ENCODE measurements at places on chromosomes 3 and 15.

GRCh38 chr15:63299943-63300575 lies 22.7 kb downstream of the APH1B start:
- DNase-seq: no peak

GRCh38 chr3:14404631-14405359 lies 2.4 kb downstream of the SLC6A6 start:
- DNase-seq: no peak

- DNase-seq: no peak
Observed at GRCh38 chr15:77719450-77719849, 86.7 kb upstream of the LINGO1 start.

GRCh38 chr3:36837089-36837488 lies 72.7 kb upstream of the DCLK3 start:
- no peak for DNase-seq

DNA sequence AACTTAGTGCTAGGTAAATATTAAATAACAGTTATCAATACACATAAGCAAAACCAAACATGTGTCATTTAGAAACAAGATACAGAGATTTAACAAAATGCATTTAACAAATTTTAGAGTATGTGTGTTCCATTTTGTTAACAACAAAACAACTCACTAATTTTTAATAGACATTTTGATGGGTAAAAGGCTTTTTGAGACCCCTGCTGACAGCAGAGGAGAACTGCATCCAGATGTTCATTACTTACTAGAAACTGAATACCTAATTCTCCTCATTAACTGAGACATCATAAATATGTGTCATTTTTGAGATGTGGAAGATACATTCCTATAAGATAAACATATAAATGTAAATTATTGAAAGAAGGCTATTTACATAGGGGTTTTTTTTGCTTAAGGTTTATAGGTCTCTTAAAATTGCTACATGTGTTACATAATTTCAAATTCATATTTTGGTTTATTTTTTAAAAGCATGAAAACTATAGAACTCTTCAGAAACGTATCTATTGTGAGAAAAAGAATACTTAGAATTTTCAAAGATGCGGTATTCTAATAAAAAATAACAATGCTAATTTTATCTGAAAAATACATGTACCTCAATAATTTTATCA lies 1009.8 kb downstream of the TUSC7 start:
- DNase-seq: no peak

DNA sequence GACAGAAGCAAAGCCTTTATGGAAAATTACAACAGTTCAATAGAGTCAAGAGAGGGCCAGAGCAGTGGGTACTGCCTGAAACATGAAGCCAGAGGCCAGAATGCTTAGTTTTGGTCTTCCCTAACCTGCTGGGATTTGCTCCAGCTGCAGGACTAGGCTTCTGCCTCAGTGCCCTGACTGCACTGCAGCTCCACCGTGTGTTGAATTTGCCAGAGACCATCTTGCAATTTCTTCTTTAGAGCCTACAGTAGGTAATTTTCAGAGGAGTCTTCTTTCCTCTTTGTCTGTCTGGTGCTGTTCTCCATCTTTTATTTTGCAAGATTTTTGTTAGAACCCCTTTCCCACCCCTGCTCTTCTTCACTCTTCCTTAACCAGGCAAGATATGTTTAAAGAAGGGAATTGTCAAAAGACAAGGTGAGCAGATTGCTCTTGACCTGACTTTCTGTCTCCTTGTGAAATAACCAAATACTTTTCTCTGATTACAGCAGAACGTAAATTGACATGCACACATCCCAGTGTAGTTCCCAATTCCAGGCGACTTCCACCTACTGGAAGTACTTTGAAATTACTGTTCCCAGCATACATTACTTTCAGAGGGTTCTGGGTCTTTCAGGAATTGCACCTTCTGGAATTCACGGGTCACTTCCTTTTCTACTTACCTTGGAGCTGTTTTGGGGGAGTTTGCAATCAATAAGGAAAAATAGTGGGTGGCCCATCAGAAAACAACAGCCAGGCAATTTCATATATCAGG lies 161.2 kb downstream of the MINAR1 start:
- DNase-seq: no peak

DNA sequence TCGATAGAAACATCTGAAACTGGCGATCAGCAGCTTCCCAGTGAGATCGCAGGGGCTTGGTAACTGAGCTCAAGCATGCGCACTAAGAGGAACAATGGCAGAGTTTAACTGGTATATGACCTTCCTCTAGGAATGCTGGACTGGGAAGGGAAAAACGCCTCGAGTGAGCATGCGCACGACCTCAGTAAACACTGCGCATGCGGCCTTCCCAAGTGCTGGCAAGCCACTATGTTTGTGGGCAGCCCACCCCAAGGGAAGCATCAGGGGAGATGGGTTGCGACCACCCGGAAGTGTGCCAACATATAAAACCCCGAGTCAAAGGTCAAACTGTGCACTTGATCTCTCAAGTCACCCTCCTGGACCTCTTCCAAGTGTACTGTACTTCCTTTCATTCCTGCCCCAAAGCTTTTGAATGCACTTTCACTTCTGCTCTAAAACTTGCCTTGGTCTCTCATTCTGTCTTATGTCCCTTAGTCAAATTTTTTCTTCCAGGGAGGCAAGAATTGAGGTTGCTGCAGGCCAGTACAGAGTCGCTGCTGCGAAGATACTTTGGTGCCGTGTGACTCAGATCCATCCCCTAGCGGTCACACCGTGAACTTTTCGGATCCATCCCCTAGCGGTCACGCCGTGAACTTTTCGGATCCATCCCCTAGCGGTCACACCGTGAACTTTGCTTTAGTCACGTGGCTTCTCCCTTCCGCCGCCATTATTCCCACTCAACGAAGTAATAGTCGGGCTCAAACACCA lies 243.3 kb downstream of the FAM43A start:
- DNase-seq: no peak

GRCh38 chr3:124791639-124792151 lies 61.4 kb downstream of the UMPS start:
- no peak for DNase-seq

DNA sequence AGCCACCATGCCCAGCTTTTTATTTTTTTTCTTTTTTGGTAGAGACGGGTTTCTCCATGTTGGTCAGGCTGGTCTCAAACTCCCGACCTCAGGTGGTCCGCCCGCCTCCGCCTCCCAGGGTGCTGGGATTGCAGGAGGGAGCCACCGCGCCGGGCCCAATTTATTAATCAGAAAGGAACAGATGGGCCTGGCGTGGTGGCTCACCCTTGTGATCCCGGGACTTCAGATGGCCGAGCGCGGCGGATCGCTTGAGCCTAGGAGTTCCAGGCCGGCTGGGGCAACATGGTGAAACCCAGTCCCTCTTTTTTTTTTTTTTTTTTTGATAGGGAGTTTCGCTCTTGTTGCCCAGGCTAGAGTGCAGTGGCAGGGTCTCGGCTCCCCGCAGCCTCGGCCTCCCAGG lies 64.6 kb downstream of the GOLGA6L7 start:
- no peak for DNase-seq

DNA sequence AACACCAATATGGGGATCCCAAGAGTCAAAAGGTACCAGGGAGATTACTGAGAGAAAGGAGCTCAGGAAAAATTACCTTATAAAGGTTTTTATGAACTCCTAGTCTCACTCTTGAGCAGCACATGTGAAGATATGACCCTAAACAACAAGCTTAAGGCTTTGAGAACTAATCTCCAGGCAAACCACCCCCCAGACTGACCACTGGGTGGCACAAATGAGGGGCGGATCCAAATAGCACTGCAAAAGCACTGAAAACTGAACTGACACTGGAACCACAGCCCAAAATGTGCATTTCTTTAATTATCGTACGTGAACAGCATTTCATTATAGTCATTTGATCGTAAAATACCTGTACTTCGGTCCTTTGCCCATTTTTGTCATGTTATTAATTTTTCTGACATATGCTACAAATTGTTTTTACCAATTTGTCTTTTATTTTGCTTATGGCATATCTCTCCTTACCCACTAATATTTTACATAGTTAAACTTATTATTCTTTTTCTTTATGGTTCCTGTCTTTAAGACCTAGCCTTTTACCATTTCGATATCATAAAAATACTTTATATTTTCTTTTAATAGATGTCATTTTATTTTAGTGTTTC lies 31.5 kb upstream of the TFDP2 start:
- no peak for DNase-seq

DNA sequence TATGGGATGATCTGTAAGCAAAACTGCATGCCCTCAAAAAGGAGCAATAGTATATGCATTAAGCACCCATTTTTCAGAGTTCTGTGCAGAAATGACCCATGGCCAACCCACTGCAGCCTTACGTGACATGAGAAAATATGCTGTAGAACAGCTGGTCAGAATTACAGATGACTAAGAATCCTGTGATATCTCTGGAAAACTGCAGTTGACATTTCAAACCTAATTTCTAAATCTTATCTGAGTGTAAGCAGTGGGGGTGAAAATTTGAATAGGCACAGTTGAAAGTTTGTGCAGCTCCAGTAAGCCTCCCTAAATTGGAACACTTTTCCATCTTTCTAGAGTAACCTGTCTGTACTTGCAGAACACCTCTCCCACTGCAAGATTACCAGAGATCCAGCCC lies 28.7 kb upstream of the COL6A6 start:
- DNase-seq: no peak

DNA sequence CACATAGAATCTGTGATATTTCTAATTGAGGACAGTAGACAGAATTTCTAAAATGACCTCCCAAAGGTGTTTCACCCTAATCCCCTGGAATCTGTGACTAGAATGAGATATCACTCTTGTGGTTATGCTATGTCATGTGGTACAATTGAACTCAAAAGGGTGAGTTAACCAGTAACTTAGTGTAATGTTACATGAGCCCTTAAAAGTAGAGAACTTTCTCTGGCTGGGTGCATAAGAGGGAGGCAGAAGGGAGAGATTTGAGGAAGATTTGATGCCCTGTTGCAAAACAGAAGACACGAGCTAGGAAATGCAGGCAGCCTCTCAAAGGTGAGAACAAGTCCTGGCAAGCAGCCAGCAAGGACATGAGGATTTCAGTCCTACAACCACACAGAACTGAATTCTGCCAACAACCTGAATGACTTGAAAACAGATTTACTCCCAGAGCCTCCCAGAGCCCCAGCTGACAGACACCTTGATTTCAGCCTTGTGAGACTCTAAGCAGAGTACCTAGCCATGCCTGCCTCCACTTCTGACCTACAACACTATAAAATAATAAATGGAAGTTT lies 160.3 kb downstream of the MTHFS start:
- DNase-seq: no peak

- no peak for DNase-seq
Observed at GRCh38 chr3:100615684-100616083, 6.3 kb downstream of the ADGRG7 start.

GRCh38 chr15:69823223-69823907 lies 274.4 kb downstream of the TLE3 start:
- DNase-seq: no peak

DNA sequence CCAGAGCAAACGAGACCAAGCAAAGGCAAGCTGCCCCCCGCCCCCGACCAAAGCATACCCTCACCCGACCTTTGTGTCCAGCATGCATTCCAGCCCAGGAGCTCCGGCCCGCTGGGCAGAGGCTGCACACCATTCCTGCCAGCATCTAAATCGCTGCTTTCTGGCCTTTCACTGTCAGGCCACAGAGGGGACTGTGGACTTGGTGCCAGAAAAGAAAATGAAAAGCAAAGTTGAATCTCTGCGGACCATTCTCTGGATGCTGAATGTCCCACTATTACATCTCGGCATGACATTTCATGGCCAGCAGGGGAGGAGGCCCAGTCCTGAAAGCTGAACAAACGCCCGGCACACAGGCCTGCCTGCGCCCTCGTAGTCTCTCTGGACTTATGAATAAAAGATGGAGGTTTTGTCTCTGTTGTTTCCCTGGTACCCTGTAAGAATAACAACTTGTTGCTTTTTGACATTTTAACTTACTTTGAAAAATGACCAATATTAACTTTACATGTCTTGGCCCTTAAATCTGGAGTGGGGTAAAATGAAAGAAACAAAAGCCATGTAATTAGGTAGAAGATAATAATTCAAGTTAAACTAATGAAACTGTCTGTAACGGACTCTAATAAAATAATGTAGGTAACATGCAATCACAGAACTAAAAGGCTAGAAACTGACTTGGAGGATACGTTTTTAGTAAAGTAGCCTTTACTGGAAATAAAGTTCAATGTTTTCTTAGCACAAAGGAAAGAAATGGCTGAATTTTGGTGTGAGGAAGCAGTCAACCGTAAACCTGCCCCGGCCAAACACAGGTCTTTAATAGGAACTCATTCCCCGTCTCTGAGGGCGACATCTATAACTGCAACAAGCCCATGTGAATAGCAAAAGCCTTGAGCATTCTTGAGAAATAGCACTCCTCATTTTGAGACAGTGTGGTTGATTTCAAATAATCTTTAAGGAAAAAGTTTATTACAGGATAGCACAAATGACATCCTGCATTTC lies 12.7 kb downstream of the IL17RD start:
- no peak for DNase-seq

DNA sequence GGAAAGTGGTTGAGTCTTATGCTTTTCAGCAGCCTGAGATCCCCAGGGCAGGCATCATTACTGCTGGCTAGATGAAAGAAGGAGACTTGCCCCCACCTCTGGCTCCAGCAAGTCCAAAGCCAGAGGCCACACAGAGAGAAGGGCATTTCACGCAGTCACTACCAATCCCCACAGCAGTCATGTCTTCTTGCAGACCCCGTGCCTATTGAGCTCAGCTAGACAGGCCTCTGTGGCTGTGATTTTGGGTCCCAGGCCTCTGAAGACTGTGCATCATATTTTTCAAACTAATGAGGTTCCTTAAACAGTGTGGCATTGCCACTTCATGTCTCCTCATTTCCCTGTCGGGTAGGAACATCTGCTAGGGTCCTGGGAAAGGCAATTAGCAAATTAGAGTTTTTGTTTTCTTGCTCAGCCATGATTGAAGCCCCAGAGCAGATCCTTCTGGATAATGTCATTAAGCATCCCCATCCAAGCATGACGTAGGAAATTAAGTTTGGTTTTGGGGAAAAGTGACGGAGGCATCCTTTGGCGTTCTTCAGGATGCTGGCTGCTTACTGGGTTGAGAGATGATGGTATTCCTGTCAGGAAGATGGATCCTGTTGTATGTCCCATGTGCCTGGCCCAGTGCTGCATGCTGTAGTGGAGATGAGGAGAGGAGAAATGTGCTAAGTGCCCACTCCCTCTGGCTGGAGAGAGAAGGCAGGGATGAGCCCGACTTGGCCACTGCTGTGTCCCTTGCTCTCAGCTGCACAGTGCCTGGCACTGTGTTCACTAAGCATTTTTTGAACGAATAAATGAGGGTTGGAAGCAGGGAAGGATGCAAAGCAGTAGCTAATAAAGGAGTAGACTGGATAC lies 7.0 kb downstream of the SPSB4 start:
- DNase-seq: no peak
